ENCODE measurements at places on chromosomes 12 and 14. TPM values are rescaled to one million over a fixed set of nuclear protein-coding genes. Genes with fewer than 3 reads are reported as not detected.

The KIF5A gene
- 1.6 TPM for total RNA-seq

The ARHGAP9 gene
- 105 TPM for total RNA-seq

The PLBD1 gene
- 0.61 TPM for total RNA-seq

The DBX2 gene
- total RNA-seq: not detected

The CIROP gene
- not detected for total RNA-seq

The OVCH1 gene
- total RNA-seq: not detected

The INSM2 gene
- total RNA-seq: not detected

The SLCO1A2 gene
- not detected for total RNA-seq

The CELA1 gene
- total RNA-seq: not detected

The ERBB3 gene
- total RNA-seq: 0.83 TPM

The ANGEL1 gene
- total RNA-seq: 36.4 TPM

The CLEC7A gene
- total RNA-seq: not detected

The SSPN gene
- total RNA-seq: not detected

The EPS8 gene
- 0.61 TPM for total RNA-seq

The TRHDE gene
- total RNA-seq: not detected

The ART4 gene
- not detected for total RNA-seq

The FAM181A gene
- total RNA-seq: not detected

The PRB2 gene
- not detected for total RNA-seq

The OTX2 gene
- not detected for total RNA-seq

The TRMT61A gene
- total RNA-seq: 11.2 TPM

The CSRP2 gene
- total RNA-seq: not detected

The KRT86 gene
- not detected for total RNA-seq

The NKX2-8 gene
- not detected for total RNA-seq

The FAM222A gene
- total RNA-seq: 2.4 TPM

The ITGA7 gene
- 3.3 TPM for total RNA-seq

The ZNF641 gene
- total RNA-seq: 11.1 TPM

The MAP3K12 gene
- 13.7 TPM for total RNA-seq

The FOXN4 gene
- 5.1 TPM for total RNA-seq

The RNASE3 gene
- total RNA-seq: not detected

The SLC22A17 gene
- not detected for total RNA-seq

The VWF gene
- 0.32 TPM for total RNA-seq

The PLEKHG7 gene
- total RNA-seq: 0.29 TPM

The DEGS2 gene
- 14.6 TPM for total RNA-seq

The KERA gene
- total RNA-seq: not detected

The ASPG gene
- total RNA-seq: not detected

The PROX2 gene
- 0.76 TPM for total RNA-seq

The ABCD2 gene
- total RNA-seq: 2.4 TPM

The FGF6 gene
- total RNA-seq: not detected

The SPIC gene
- total RNA-seq: not detected

The MDGA2 gene
- total RNA-seq: not detected

The FSCB gene
- not detected for total RNA-seq

The PLEKHA5 gene
- total RNA-seq: 2.7 TPM

The LRRK2 gene
- 28.4 TPM for total RNA-seq

The BLOC1S1 gene
- total RNA-seq: 152 TPM

The STRAP gene
- total RNA-seq: 107 TPM

The SFSWAP gene
- 83.8 TPM for total RNA-seq

The RASSF9 gene
- not detected for total RNA-seq

The NANOG gene
- total RNA-seq: not detected

The CLEC2A gene
- total RNA-seq: not detected

The MSRB3 gene
- not detected for total RNA-seq

The ZC3H10 gene
- 16.5 TPM for total RNA-seq

The CCDC177 gene
- not detected for total RNA-seq

The VDR gene
- total RNA-seq: 1.9 TPM

The TEX22 gene
- total RNA-seq: 9.2 TPM

The TSPAN11 gene
- not detected for total RNA-seq

The AICDA gene
- total RNA-seq: 38.5 TPM

The AMIGO2 gene
- not detected for total RNA-seq

The SSTR1 gene
- not detected for total RNA-seq

The KLRD1 gene
- 0.04 TPM for total RNA-seq
